ENCODE measurements at places on chromosomes 1 and 21. TPM values are rescaled to one million over a fixed set of nuclear protein-coding genes. Genes with fewer than 3 reads are reported as not detected.

GRCh38 chr1:30868833-30869435 lies 39.6 kb downstream of the SDC3 start:
- no peaks in the 10 kb centered on the region for H3K36me3 ChIP-seq
- H3K4me3 ChIP-seq, result no peak overlapping the region
- no peaks in the 10 kb centered on the region for H3K27me3 ChIP-seq
- no peak for DNase-seq

DNA sequence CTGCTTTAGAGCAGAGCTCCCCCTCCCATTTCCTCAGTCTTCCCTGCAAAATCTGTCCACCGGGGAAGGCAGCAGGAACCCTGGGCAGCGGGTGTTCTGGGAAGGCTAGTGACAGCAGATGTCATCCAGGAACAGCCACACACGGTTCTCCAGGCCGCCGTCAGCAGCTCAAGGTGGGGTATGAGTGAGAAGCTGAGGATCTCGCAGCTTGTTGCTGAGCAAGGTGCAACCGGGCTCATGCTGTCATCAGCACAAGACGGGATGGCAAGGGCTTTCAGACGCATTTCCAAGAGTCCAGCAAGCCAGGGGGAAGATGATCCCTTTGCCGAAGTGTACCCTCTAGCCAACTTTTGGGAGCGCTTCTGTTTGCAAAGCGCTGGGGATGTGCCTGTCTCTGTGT lies 23.0 kb upstream of the SPSB1 start:
- H3K4me3 ChIP-seq, result no peak overlapping the region
- no peaks in the 10 kb centered on the region for H3K36me3 ChIP-seq
- no peak for DNase-seq

DNA sequence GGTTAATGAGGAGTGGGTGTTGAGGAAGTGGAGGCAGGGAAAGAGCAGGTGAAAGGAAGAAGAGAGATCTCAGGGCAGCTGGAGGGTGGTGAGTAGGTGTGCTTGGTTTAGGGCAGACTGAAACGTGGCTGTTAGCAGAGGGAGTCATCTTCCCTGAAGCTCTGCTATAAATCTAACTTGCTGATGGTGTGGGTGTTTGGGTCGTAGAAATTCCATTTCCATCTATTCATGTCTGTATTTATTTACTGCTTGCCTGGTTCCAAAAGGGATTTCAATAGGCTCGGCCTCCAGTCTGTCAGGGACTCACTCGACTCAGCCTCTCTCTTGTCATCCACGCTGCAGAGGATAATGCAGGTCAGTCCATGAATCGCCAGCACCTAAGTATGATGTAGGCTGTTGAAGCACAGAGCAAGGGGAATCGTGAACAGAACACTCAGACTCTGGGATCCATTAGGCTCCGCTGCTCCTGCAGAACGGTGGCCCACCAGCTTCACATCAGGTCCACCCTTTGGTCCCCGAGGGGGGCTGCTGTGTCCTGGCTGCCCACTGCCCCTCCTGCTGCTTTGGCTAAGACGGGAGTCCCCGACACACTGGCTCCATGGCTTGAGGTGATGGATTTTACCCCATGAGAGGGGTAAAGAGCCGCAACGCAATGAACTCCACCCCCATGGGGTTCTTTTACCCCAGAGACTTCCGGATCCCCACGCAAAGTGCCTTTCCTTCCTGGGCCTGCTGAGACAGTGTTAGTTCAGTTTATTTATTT lies 156.2 kb downstream of the RHOU start:
- DNase-seq, result no peak
- no peak overlapping the region for H3K4me3 ChIP-seq
- H3K27ac ChIP-seq, result no peak overlapping the region
- no peaks in the 10 kb centered on the region for H3K27me3 ChIP-seq
- H3K4me1 ChIP-seq, result no peaks in the 10 kb centered on the region

DNA sequence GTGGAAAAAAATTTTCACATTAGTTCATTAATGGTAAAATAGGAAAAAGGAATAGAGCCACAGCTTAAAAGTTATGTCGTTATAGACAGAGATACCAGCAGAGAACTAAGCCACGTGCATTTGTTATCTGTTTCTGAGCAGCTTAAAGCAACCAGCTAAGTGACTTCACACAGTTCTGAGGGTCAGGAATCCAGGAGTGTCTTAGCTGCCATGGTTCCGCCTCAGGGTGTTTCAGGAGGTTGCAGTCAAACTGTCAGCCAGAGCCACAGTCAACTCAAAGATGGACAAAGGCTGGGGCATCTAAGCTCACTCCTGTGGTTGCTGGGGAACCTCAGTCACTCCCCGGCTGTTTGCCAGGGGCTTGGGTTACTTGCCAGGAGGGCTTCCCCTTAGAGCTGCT lies 515.8 kb downstream of the SMYD3 start:
- no peaks in the 10 kb centered on the region for H3K4me1 ChIP-seq
- no peak for DNase-seq
- no peaks in the 10 kb centered on the region for H3K36me3 ChIP-seq
- H3K27me3 ChIP-seq, result no peaks in the 10 kb centered on the region

- peaks cover 11% of the 10 kb centered on the region for H3K4me1 ChIP-seq
- no peaks in the 10 kb centered on the region for H3K27me3 ChIP-seq
- H3K4me3 ChIP-seq, result no peak overlapping the region
- H3K36me3 ChIP-seq, result no peaks in the 10 kb centered on the region
Observed at GRCh38 chr1:9827558-9828185, 3.9 kb upstream of the CLSTN1 start.

DNA sequence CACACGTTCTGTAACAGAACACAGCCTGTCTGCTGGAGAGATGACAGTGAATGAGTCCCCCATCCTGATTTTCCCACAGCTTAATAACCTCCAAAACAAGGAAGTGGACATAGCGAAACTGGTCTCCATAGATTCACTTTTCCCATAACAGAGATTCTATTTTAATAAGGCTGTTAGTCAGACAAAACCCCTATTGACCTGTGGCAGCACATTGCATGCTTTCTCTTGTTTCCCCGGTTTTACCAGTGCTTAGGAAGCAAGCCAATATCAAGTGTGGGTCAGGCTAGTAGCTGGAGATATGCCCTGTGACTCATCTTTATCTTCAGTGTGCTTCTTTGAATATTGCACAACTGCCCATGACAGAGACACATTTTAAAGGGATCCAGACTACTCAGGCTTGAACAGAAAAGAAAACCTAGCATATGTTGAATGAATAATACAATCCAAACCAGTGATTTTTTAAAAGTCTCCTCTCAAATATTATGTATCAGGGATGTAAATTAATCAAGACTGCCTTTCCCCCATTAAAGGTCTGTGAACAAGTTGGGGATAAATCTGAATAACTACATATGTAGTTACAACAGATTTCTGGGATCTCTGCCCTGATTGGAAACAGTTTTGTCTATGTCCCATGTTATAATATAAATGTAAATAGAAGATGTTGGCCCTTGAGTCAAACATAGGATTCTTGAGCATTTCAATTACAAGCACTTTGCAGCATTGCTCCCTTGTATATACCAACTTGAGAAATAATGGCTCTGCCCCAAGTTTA lies 11.9 kb upstream of the CLDN8 start:
- no peak overlapping the region for H3K4me3 ChIP-seq
- H3K27me3 ChIP-seq, result no peaks in the 10 kb centered on the region
- no peaks in the 10 kb centered on the region for H3K36me3 ChIP-seq
- no peak for DNase-seq

DNA sequence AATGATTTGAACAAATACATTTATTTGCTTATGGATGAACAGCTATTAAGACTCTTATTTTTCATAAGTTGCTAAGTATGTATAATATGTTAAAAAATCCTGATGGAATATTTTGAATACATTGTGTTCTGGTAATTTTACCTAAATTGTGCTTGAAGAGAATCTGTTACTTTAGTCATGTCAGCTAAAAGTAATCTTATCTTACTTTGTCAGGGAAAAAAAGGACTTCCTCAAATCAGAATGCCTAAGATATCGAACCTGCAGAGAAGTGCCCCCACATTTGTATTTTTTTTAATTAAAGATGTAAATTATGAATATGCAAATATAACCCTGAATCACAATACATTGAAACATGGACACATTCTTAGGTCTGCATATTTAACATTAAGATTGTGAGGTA lies 1331.7 kb downstream of the MRPL39 start:
- H3K27ac ChIP-seq, result no peak overlapping the region
- DNase-seq, result no peak
- H3K4me3 ChIP-seq, result no peak overlapping the region
- no peaks in the 10 kb centered on the region for H3K36me3 ChIP-seq
- no peaks in the 10 kb centered on the region for H3K27me3 ChIP-seq
- H3K4me1 ChIP-seq, result no peaks in the 10 kb centered on the region

- no peaks in the 10 kb centered on the region for H3K27me3 ChIP-seq
- H3K4me3 ChIP-seq, result no peak overlapping the region
- no peak for DNase-seq
- H3K4me1 ChIP-seq, result no peaks in the 10 kb centered on the region
- no peaks in the 10 kb centered on the region for H3K36me3 ChIP-seq
Observed at GRCh38 chr21:25507522-25507921, 99.8 kb downstream of the MRPL39 start.

DNA sequence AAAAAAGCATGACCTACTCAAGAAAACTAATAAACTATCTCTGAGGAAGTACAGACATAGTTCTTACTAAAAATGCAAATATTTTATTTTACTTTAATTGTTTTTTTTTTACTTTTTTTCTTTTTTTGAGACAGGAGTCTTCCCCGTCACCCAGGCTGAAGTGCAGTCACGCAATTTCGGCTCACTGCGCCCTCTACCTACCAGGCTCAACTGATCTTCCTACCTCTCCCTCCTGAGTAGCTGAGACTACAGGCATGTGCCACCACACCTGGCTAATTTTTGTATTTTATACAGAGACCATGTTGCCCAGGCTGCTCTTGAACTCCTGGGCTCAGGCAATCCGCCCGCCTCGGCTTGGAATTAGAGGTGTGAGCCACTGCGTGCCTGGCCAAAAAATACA lies 1263.1 kb downstream of the KCNT2 start:
- DNase-seq, result no peak
- H3K4me1 ChIP-seq, result no peaks in the 10 kb centered on the region
- no peak overlapping the region for H3K4me3 ChIP-seq
- H3K27me3 ChIP-seq, result no peaks in the 10 kb centered on the region

GRCh38 chr1:180976732-180977357 lies 45.8 kb downstream of the STX6 start:
- no peak for DNase-seq
- peaks cover 20% of the 10 kb centered on the region for H3K4me1 ChIP-seq
- no peak overlapping the region for H3K27ac ChIP-seq
- H3K27me3 ChIP-seq, result no peaks in the 10 kb centered on the region
- H3K36me3 ChIP-seq, result no peaks in the 10 kb centered on the region
- H3K4me3 ChIP-seq, result no peak overlapping the region

DNA sequence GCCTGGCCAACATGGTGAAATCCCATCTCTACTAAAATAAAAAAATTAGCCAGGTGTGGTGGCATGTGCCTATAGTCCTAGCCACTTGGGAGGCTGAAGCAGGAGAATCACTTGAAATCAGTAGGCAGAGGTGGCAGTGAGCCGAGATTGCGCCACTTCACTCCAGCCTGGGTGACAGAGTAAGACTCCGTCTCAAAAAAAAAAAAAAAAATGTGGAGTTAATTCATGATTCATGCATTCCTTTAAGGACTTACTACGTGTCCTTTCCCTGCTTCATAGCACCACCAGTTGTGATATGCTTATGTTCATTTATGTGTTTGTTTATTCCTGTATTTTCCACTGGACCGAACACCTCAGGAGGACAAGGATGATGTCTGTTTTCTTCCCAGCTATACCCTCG lies 12.7 kb upstream of the PRELP start:
- no peaks in the 10 kb centered on the region for H3K27me3 ChIP-seq
- no peak overlapping the region for H3K4me3 ChIP-seq
- no peak overlapping the region for H3K27ac ChIP-seq
- no peak for DNase-seq
- no peaks in the 10 kb centered on the region for H3K36me3 ChIP-seq
- H3K4me1 ChIP-seq, result no peaks in the 10 kb centered on the region

DNA sequence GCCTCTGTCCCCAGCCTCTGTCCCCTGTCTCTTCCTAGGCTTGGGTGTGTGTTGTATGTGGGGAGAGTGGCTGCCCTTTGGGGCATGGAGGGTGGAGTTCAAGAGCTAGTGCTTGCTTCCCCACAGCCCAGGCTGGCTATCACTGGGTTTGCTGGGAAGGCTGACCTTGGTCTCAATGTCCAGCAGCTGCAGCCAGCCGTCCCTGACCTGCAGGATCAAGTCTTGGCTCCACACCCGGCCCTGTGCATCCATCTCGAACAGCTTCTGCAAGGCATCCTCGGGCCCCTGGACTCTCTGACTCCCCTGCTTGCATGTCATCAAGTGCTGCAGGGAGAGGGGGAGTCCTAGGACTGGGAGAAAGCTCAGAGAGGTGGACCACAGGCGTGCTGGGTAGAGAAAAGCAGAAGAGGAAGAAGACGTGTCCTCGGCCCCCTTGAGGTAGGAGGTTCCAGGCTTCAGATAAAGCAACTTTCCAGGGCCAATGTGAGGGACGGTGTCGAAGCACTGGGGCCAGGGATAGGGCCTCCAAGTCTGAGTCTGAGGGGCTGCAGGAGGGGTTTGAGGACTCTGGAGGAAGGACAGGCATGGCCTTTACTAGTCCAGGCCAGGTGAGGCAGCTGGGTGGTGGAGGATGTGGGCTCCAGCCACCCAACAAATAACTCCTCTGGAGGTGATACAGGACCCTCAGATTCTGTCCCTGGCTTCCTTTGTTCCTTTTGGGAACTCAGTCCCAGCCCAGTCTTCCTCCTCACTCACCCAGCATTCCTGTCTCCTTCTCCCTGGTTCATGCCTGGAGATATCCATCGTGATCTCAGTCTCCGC lies 4.0 kb downstream of the EPS8L3 start:
- H3K36me3 ChIP-seq, result no peaks in the 10 kb centered on the region
- H3K27me3 ChIP-seq, result no peaks in the 10 kb centered on the region
- no peak overlapping the region for H3K4me3 ChIP-seq
- no peaks in the 10 kb centered on the region for H3K4me1 ChIP-seq
- DNase-seq, result no peak

DNA sequence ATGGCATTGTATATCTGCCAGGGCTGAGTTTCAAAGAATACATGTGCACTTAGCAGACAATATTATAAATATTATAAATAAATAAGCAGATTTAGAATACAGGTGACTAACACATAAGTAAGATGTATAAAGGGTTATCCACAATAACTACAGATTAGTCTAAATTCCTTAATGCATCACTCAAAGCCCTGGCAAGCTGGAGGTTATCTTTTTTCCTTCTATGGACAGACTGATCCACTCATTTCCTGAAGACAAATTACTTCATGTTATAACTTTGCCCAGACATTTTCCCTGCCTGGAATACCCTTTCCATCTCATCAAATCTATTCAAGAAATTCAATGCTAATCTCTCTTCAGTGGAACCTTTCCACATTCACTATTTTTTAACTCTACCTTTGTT lies 38.8 kb downstream of the LUZP1 start:
- no peaks in the 10 kb centered on the region for H3K36me3 ChIP-seq
- H3K4me1 ChIP-seq, result no peaks in the 10 kb centered on the region
- DNase-seq, result no peak
- H3K4me3 ChIP-seq, result no peak overlapping the region
- H3K27me3 ChIP-seq, result no peaks in the 10 kb centered on the region
- no peak overlapping the region for H3K27ac ChIP-seq

GRCh38 chr1:167114725-167115124 lies 20.9 kb downstream of the STYXL2 start:
- no peaks in the 10 kb centered on the region for H3K27me3 ChIP-seq
- no peak overlapping the region for H3K4me3 ChIP-seq
- H3K27ac ChIP-seq, result no peak overlapping the region

- H3K4me3 ChIP-seq, result no peak overlapping the region
- DNase-seq, result no peak
- H3K36me3 ChIP-seq, result no peaks in the 10 kb centered on the region
- no peaks in the 10 kb centered on the region for H3K27me3 ChIP-seq
- no peaks in the 10 kb centered on the region for H3K4me1 ChIP-seq
Observed at GRCh38 chr1:243842978-243843511, 7.0 kb downstream of the AKT3 start.

LY9 gene
- 0.37 TPM for total RNA-seq

TNNT2 gene
- 0.67 TPM for total RNA-seq

MCOLN2 gene
- total RNA-seq, result 0.47 TPM

DIRAS3 gene
- total RNA-seq, result 8.7 TPM

FRRS1 gene
- total RNA-seq, result 1.2 TPM

POLR3C gene
- total RNA-seq, result 14.9 TPM

PTGFR gene
- 1.3 TPM for total RNA-seq

Data from pancreas (tissue), 10 donors.